ENCODE measurements at places on chromosomes 1 and 21.

DNA sequence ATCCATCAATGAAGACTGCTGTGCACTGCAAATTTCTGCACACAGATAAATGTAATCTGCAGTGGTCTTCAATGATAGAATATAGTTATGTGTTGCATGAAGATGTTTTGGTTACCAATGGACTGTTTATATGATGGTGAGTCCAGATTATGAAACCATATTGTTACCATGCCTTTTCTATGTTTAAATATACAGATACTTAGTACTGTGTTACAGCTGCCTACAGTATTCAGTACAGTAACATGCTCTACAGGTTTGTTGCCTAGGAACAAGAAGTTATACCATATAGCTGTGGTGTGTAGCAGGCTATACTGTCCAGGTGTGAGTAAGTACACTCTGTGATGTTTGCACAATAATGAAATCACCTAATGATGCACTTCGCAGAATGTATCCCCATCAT is 40.8 kb downstream of the SORT1 start:
- DNase-seq = no peak

- no peak for DNase-seq
These were observed 96.4 kb upstream of the CACNA1E start for GRCh38 chr1:181386951-181387350.

- DNase-seq = no peak
These were observed 34.1 kb downstream of the UBASH3A start for GRCh38 chr21:42437786-42438185.

DNA sequence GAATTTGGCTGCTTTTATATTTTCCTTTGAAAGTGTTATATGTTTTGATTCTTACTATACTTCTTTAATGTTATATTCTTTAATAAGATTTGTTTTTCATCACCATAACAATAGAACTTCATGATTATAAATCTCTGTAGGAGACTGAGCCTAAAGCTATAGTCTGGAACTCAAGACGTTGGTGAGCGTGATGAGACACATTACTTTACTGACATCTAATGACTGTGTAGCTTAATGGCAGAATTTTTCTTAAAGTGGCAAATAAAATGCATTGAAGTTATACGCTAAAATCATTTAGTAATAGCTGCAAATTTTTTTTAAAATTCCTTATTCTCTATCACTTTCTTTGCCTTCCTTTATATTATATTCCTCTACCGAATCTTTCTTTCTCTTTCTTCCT is 56.1 kb upstream of the HAO2 start:
- no peak for DNase-seq

DNA sequence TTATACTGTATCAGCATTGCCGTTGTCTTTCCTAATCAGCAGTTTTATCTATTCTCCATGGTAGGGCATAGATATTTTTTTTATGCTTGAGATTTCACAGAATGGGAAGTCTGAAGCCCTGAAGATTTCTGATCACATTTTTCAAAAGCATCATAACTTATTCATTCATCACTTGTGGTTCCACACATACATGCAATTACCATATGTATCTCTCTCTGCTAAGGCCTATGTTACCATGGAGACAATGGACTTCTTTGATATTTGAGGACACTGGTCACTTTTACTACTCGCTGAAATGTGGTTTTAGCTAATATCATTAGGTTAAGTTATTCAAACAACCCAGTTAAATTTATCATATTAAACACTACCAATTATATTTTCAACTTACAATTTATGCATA is 1827.0 kb downstream of the MRPL39 start:
- DNase-seq = no peak

- DNase-seq = no peak
These were observed 35.3 kb downstream of the VN1R5 start for GRCh38 chr1:247291161-247291560.

DNA sequence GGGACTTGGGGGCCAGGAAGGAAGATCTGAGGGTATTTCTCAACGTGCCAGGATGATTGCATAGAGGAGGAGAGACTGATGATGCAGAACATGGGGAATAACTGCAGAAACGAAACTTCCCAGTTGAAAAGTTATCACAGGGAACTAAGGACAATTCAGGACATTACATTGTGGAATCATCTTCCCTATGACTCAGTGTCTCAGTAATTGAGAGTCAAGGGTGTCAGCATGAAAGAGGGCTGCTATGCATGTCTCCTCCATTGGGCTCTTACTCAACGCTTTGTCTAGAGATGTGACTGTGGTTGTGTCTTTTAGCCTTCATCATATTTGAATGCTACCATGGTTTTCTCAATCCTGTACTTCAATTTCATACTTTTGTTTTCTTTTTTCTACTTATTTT is 48.9 kb upstream of the PTGFR start:
- no peak for DNase-seq

DNA sequence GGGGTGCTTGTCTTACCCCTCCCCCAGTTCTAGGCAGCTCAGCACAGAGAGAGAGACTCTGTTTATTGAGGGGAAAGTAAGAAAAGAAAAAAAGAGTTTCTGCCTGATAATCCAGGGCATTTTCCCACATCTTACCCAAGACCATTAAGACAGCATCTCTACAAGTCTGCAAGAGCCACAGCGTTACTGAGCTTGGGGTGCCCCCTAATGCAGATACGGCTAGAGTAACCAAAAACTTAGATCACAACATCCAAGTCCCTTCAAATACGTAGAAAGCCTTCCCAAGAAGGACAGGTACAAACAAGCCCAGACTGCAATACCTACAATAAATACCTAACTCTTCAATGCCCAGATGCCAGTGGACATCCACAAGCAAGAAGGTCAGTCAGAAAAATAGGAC is 6.2 kb upstream of the TEX50 start:
- DNase-seq = no peak

- no peak for DNase-seq
These were observed 1.8 kb downstream of the HSF2BP start for GRCh38 chr21:43657355-43658087.

DNA sequence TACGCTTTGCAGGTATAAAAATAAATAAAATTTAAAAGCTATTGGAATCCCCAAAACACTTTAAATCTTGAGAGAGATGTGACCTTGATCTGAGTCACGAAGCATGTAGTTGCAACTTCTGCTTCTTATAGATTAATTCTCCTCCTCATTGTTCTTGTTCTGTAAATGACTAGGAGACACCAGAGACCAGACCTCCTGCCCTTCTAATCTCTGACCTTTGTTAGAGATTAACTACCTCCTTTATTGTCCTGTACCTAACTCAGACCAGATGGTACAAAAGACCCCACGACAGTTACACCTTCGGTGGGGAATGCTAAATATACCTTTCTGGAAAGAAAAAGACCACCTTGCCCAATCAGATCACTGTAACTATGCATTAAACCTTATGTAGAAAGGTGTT is 76.9 kb upstream of the NEK2 start:
- no peak for DNase-seq

GRCh38 chr1:5662744-5663126 is 329.5 kb downstream of the NPHP4 start:
- no peak for DNase-seq

DNA sequence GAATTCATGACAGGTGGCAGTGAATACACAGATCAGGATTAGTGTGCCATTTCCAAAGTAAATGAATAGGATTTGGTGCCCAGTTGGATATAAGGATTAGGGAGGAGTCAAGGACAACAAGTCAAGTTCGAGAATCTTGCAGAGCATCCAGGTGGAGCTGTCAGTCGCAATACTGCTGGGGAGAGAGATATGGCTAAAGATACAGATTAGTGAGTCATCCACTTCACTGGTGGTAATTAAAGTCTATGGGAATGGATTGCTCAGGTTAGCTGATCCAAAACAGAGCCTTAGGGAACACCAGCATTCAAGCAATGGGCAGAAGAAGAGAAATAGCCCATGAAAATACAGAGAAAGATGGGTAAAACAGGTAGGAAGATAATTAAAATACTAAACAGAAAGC is 26.8 kb downstream of the BCAS2 start:
- DNase-seq = no peak

- DNase-seq = no peak
These were observed 209.0 kb downstream of the RHOU start for GRCh38 chr1:228944296-228944695.

GRCh38 chr1:183711741-183712361 is 58.7 kb upstream of the APOBEC4 start:
- DNase-seq = no peak

DNA sequence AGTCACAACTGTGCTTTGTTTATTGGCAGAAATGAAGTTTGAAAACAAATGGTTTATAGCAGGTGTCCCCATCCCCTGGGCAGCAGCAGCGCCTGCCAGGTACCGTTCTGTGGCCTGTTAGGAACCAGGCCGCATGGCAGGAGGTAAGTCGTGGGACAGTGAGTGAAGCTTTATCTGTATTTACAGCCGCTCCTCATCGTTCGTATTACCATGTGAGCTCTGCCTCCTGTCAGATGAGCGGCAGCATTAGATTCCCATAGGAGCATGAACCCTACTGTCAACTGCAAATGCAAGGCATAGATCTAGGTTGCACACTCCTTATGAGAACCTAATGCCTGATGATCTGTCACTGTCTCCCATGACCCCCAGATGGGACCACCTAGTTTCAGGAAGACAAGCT is 63.4 kb upstream of the SOD1 start:
- no peak for DNase-seq

DNA sequence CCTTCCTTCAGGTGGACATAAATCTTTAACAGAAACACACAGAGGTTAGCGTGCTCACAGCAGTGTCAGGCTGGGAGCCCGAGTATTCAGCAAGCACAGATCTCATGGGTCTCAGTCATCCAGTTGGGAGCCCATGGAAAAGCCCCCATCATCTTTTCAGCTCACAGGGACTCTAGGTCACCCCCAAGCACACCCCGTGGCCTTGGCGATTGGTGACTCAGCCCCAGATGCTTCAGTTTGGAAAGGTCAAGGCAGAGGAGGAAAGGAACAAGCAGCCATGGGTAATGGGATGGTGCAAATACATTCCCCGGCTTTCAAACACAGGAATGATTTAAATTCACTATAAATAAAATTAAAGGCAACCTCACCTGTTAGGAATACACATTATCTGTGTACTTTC is 88.9 kb downstream of the PGBD5 start:
- DNase-seq = no peak

- no peak for DNase-seq
These were observed 21.1 kb downstream of the HUNK start for GRCh38 chr21:31893851-31894415.

- no peak for DNase-seq
These were observed 275.5 kb downstream of the TPR start for GRCh38 chr1:186099336-186100104.

GRCh38 chr1:87084244-87084836 is 169.9 kb downstream of the HS2ST1 start:
- DNase-seq = peak; percentile 1

DNA sequence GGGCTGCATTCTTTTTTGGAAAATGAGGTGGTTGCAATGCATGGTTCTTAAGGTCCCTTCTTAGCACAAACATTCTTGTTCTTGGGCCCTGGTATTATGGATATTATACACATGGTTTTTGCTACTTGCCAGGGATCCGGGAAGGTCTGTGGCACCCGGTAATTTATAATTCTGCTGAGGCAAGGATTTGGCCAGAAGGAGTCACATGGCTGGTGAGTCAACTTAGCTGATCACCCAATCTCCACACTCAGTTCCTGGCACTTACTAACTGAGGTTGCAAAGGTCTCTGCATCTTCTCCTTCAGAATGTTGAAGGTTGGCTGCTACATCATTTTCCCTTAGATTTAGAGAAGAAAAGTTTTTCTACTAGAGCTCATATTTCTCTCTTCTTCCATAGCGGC is 112.5 kb downstream of the ROR1 start:
- no peak for DNase-seq

GRCh38 chr1:109485001-109485400 is 1.3 kb downstream of the ATXN7L2 start:
- DNase-seq = no peak

- DNase-seq = no peak
These were observed 300.0 kb downstream of the RRAGC start for GRCh38 chr1:38559446-38560165.

DNA sequence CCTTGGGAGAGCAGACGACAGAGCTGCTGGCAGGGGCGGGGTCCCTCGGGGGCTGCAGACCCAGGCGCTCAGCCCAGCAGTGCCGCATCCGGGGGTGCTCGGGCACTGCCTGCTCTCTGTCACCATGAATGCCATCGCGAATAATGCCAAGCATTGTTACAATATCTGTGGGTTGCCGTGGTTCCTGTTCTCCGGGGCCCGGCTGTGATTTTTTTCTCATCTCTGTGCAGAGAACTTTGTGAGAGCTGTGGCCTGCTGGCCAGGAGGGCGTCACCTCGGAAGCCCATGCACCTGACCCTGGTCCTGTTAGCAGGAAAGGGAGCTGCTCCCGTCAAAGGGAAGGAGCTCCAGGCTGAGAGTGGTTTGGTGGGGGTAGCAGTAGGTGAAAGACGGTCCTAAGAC is 70.4 kb downstream of the PRDM16 start:
- DNase-seq = no peak

DNA sequence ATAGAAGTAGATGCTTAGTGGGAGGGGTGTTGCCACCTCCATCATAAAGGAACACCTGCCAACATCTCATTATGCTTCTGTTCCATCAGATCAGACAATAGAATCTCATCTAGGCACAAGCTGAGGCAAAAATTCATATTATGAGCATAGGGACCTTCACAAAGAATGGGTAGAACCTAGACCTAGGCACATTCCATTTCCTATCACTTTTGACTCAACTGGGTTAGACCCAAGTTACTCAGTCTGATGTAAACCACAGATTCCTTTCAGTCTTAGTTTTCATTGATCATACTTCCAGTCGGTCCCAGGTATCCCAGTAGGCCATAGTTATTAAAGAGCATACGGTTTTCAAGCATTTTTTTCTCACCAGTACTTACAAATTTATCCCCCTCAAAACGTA is 21.7 kb downstream of the XCL1 start:
- no peak for DNase-seq

DNA sequence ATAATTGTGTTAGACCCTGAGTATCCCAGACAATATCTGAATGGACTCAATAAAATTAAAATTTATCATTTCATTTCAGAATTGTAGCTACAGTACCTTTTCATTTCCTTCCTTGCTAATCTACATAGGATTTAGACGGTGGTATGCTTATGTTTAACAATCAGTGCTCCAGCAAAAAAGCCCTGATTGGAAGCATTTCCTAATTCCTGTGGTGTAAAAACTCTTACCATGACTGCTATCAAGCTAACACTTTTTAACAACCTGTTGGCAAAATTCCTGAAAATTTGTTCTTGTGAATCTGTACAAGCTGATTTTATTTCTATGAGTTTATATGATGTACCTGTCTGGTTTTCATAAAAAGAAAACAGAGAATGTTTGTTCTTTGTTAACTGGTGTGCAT is 5.2 kb upstream of the FNBP1L start:
- DNase-seq = no peak

DNA sequence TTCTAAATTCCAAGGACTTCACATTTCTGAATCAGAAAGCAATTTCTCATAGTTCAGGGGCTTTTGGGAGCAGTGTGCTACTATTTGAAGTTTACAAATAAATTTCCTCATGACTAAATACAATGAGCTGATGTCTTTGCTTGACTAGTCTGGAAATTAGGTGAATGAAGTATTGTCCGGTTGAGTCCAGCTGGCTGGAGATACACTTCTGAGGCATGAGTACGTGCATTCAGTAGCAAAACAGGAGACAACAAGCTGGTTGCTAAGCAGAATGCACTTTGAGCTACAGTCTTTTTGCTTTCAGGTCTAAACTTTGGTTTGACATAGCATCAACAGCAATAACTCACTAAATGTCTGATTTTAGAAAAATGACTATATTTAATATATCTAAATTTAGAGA is 27.1 kb downstream of the ZNHIT6 start:
- DNase-seq = no peak

- DNase-seq = no peak
These were observed 939 bp upstream of the MFAP2 start for GRCh38 chr1:16981269-16981849.

- DNase-seq = no peak
These were observed 113.7 kb upstream of the PALMD start for GRCh38 chr1:99532276-99532580.

Measured in SHP77 treated with DMSO at 0.1 percent for 48 hours (cell line).